ENCODE measurements at places on chromosomes 1 and 21.
A peak's percentile ranks its signal among the peaks of the same experiment; 100 is the strongest.

DNA sequence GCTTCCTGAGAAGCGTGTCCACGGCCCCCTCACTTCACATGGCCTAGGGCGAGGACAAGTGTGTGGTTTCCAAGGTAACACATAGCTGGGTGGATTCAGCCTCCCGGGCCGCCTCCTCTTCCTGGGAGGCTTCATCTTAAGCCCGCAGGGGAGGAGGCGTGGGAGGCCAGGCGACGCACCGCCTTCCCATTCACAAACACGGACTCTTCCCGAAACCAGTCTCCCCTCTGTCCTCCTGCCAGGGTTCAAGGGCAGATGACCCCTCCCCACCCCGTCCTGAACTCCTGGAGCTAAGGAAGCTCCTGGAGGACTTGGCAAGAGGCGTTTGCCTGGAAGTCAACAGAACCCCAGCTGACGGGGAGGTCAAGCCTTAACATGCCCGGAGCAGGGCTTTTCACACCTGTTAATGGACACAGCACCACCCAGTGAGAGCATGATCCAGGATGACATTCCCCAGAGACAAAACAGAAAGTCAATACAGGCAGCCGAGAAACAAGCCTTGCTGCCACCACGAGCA is 56.7 kb downstream of the KCNN3 start:
- no peak for DNase-seq

- no peak for DNase-seq
These were observed 578.8 kb downstream of the KCNT2 start for GRCh38 chr1:196029410-196029809.

GRCh38 chr21:36513430-36513829 is 33.5 kb upstream of the CLDN14 start:
- peak; percentile 46 for DNase-seq

DNA sequence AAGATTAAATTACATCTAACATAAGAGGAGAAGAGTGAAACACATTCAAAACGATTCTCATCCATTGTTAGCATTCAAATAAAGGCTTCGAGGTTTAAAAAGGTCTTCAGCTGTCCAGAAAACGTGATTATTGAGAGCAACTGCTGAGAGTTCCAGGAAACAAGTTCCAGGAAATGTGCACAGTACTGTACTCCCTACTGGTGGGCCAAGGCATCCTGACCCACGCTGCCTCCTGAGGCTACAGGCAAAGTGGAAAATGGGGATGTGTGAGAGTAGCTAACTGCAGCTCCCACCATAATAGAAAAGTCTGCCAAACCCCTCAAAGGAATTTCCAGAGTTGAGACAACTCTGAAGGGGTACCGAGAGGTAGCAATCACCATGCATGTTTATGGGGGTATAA is 2.0 kb downstream of the VAV3 start:
- DNase-seq: no peak
